ENCODE measurements at places on chromosomes 5 and 9.

- H3K27me3 ChIP-seq, result no peaks in the 10 kb centered on the region
- H3K36me3 ChIP-seq, result no peaks in the 10 kb centered on the region
- H3K27ac ChIP-seq, result no peak overlapping the region
Observed at GRCh38 chr5:61965069-61965468, 340.9 kb upstream of the KIF2A start.

DNA sequence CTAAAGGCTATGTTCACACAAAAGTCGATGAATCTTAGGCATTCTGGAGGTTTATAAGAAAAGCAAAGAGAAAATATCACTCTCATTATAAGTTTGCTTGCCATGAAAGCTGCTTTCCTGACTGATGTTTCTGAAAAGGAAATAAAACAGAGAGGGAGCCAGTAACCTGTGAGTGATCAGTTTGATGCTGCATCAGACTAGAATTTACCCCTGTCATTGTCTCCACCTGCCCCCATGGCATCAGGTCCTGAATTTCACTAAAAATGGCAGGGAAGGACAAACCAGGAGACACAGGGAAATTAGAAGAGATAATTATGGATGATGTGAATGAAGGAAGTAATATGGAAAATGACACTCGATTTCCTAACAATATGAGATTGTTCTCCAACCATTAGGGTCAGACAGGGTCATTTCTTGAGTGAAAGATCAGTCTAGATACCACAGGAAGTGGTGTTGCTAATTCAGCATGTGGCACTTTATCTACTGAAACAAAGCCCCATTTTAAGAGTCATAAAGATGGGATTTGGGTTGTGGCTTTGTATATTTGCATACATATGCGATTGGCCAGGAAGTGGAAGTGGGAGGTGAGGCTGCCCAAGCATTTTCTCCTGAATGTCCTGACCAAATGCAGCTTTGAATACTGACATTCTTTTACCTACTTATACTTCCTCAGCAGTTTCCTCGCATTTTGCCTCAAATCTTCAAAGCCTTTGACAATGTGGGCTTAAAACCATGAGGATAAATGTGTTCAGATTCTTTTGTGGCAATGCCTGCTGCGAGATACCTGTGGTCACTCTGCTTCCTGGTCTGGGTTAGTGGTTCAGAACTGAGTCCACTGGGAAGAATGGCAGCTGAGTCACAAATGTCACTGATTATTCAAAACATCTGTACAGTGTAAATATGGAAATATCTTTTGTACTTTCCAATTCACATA is 29.7 kb downstream of the MEGF10 start:
- H3K4me1 ChIP-seq, result peaks cover 5% of the 10 kb centered on the region
- no peak for DNase-seq
- H3K4me3 ChIP-seq, result no peak overlapping the region
- no peaks in the 10 kb centered on the region for H3K36me3 ChIP-seq
- no peak overlapping the region for H3K27ac ChIP-seq

- peaks cover 5% of the 10 kb centered on the region for H3K36me3 ChIP-seq
- H3K27ac ChIP-seq, result peak overlapping the region; percentile 99
- no peaks in the 10 kb centered on the region for H3K27me3 ChIP-seq
- H3K4me1 ChIP-seq, result peaks cover 67% of the 10 kb centered on the region
- H3K4me3 ChIP-seq, result peak overlapping the region; percentile 93
Observed at GRCh38 chr5:151081431-151082281, 822 bp upstream of the TNIP1 start.

GRCh38 chr5:41539454-41539853 is 29.1 kb upstream of the PLCXD3 start:
- no peak overlapping the region for H3K4me3 ChIP-seq
- no peaks in the 10 kb centered on the region for H3K36me3 ChIP-seq
- H3K27me3 ChIP-seq, result no peaks in the 10 kb centered on the region
- DNase-seq, result no peak
- H3K4me1 ChIP-seq, result no peaks in the 10 kb centered on the region
- no peak overlapping the region for H3K27ac ChIP-seq

GRCh38 chr9:112699230-112699629 is 18.7 kb downstream of the INIP start:
- H3K4me1 ChIP-seq, result no peaks in the 10 kb centered on the region
- H3K36me3 ChIP-seq, result peaks cover 8% of the 10 kb centered on the region
- no peak overlapping the region for H3K4me3 ChIP-seq
- no peaks in the 10 kb centered on the region for H3K27me3 ChIP-seq

GRCh38 chr5:68932830-68933434 is 160.9 kb upstream of the SLC30A5 start:
- H3K4me1 ChIP-seq, result no peaks in the 10 kb centered on the region
- H3K4me3 ChIP-seq, result no peak overlapping the region
- no peak overlapping the region for H3K27ac ChIP-seq
- no peak for DNase-seq

DNA sequence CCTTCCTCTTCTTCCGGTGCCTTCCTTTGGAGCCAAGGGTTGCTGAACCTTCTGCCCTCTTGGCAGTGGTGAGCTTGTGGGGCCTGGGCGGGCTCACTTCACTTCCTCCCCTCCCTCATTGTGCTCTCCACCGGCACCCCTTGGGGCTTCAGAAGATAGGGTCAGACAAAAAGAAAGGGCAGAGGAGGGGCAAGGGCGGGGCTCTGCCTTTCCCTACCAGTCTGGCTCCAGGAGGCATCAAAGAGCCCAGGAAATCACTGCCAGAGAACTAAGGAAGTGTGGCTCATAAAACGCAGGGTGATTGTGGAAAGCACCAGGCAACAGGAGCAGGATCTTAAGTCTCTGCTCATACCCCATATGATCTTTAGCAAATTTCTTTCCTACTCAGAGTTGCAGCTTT is 34.8 kb downstream of the ACOT12 start:
- no peaks in the 10 kb centered on the region for H3K36me3 ChIP-seq
- H3K4me3 ChIP-seq, result no peak overlapping the region
- DNase-seq, result no peak
- H3K4me1 ChIP-seq, result no peaks in the 10 kb centered on the region
